Stimulated activated CD8-positive, alpha-beta memory T cell treated with anti-CD3 and anti-CD28 coated beads, Interleukin-4, amount 100 ng/mL, for 1 hour (primary cell): ENCODE measurements at places on chromosomes 1 and 21.

- no peak for DNase-seq
Observed at GRCh38 chr1:239803781-239804180, 287.9 kb upstream of the FMN2 start.

DNA sequence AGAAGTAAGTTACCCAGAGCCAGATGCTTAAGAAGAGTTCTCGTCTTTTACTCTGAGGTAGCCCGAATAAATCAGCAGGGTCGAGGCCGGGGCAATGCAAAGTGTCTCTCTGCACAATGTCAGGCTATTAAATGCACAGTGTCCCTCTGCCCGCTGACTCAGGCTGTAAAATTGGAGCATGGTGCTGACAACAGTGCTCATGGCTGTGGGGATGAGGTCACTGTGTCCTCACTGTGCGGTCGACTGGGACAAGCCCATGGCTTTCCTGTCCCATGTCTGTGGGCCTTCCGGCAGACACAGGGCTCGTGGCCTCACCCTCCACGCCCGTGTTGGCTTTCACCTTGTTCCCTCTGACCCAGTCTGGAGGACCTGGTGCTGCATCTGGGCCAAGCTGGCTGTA is 14.6 kb upstream of the SLC2A1 start:
- no peak for DNase-seq

- no peak for DNase-seq
Observed at GRCh38 chr1:214660900-214661299, 57.9 kb downstream of the CENPF start.

DNA sequence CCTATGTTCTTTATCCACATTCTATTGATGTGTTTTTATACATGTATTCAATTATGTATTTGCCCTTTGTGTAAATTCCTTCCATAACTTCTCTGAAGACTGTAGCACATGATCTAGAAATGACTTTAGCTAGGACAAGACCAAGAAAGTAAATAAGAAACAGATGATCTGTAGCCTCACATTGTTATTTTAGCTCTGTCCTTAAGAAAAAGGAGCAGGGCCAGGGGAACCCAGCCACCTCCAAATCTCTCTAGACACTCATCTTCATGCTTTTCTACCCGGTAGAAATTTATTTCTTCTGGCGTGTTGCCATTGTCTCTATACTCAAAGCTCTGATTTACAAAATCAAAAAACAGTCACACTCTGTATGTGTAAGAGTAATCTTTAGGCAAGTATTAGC is 27.1 kb downstream of the CDC7 start:
- no peak for DNase-seq
